ENCODE measurements at places on chromosomes 1 and 21.
A peak's percentile ranks its signal among the peaks of the same experiment; 100 is the strongest.

DNA sequence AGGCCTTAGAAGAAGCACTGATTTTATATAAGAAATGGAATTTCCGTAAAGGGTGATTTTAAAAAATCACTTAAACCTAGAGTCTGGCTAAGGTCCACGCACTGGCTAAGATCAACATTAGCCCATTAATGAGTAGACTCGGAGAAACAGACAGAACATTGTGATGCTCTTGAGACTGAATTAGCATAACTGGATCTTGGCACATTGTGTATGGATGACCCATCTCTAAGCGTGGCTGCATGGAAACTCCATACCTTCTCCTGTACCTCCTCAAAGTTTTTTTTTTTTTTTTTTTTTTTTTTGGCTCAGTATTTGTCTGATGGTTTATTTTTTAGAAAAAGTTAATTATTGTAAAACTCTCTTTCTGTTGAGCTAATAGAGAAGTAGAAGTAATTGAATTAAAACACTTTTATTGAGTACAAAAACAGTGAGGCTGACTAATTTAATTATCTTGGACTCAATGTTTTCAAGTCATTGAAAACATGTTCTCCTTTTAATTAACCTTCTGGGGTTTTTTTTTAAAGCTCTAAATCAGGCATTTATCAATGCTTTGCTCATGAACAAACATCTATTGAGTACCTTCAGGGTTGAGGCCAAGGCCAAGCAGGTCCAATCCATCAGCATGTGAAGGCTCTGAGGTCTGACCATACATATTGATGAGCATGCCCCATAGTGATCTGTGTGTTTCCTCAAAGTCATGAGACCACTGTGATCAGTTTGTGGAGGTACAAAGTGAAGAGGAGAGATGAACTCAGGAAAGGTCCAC lies 74.0 kb downstream of the TLR5 start:
- no peak for DNase-seq

GRCh38 chr21:38531039-38531541 lies 32.8 kb upstream of the ERG start:
- no peak for DNase-seq

DNA sequence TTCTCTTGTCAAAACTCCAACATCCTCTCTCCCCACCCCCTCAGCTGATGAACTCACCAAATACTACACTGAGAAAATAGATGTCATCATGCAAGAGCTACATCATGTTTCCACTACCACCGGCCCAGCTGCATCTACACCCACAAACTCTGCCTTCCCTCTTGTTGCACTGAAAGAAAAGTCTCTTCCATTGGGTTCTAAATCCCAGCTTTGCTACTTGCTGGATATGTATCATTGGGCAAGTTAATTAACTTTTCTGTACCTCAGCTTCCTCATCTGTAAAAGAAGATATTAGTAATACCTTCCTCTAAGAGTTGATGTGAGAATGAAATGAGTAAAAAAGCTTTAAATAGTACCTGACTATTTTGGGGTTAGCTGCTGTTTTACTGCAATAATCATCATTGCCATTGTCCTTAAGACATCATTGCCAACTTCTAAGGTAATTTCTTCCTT lies 108.6 kb downstream of the OLFML2B start:
- DNase-seq = no peak

- no peak for DNase-seq
These were observed 3.8 kb upstream of the SLC26A9 start for GRCh38 chr1:205947024-205947423.

DNA sequence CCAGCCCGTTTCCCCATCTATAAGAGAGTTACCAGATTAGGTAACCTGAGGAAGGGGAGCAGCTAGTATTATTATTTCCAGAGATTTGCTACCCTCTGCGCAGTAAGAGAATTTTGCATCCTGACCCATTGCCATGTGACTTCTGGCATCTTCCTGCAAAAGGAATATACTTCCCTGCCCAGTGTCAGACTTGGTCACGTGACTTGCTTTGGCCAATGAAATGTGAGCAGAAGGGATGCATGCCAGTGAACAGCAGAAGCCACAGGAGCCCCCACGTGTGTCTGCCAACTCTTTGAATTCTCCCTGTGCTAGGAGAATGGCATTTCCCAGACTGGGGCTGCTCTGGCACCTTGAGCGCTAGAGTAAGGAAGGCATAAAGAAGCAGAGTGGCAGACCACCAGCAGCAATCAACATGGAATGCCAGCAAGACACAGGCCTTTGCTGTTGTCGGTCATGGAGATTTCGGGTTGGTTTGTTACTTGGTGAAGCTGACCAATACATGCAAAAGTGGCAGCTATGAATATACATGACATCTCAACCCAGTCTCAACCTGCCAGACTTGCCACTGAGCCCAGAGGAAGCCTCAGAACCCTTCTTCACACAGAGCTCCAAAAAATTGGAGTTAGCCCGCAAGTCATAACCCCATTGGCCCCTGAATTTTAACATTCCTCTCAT lies 26.4 kb upstream of the SDHB start:
- DNase-seq = no peak

DNA sequence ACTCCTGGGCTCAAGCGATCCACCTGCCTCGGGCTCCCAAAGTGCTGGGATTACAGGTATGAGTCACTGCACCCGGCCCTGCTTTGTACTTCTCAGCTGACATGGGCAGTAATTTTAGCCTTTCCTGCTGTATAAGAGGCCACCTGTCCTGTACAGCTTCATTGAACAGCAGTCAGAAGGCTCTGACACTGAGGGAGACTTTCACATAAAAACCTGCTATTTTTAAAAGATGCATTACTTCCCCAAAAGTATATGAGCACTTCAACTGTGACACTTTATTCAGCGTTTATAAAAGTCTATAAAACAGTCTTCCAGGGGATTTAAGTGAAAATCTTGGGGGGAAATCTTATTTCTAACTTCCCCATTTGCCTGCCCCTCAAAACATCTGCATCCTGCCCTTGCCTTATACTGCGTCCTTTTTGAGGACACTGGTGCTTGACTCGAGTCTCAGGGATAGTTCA lies 17.6 kb downstream of the RNU5D-1 start:
- no peak for DNase-seq

- DNase-seq = no peak
These were observed 124.6 kb downstream of the TGFBR3 start for GRCh38 chr1:91761295-91761721.

GRCh38 chr1:1122981-1123480 lies 7.1 kb upstream of the C1orf159 start:
- DNase-seq = no peak

DNA sequence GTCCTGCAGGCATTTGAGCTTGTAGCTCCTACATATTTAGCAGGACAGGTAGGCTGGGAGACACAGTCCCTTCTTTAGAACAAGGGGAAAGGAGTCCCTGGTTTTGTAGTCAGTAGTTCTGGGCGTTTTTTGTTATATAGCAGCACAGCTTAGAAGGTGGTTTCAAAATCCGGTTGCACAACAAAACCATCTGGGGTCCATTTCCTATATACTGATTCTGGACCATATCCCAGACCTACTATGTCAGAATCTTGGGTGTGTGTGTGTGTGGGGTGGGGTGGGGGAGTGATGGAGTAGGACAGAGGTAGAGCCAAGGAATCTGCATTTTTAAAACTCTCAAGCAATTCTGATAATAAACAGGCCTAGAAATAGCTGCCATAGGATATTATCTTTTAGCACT lies 21.6 kb downstream of the METTL13 start:
- no peak for DNase-seq

DNA sequence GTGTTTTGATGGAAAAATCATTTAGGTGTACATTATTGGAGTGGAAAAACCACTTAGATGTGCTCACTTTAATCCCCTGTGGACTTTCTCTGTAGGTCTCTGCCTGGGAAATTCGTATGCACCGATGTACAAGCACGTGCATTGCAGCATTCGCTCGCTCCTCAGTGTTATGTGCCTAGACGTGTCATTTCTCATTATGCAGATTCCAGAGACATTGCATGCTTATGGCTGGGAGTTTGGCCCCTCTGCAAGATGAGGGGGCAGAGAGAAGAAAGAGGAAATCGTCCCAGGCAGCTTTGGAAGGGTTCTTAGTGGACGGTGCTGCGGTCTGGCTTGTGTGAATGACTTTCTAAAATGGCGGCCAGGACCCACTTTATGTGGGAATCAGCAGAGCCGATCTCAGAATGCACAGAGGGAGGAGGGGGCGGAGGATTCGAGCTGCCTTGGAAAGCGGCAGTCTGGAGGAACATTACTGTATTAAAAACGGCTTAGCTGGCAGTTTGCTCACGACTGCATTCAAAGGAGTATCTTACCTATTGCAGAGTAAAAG lies 2.3 kb downstream of the SPEN start:
- DNase-seq = peak; percentile 71

DNA sequence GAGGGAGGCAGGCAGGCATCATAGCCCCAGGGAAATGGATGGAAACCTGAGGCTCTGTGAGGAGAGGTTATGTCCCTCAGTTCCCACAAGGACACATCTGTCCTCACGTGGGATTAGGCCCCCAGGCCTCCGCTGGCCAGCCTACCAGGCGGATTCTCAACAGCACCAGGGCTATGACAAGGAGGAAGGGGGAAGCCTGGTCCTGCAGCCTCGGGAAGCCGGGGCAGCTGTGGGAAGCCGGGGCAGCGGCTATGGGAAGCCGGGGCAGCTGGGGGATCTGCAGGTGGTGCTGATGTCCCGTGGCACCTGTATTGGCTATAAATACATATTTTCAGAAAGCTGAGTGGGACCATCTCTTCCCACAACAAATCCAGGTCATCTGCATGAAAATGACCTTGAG lies 19.7 kb downstream of the BSND start:
- no peak for DNase-seq

DNA sequence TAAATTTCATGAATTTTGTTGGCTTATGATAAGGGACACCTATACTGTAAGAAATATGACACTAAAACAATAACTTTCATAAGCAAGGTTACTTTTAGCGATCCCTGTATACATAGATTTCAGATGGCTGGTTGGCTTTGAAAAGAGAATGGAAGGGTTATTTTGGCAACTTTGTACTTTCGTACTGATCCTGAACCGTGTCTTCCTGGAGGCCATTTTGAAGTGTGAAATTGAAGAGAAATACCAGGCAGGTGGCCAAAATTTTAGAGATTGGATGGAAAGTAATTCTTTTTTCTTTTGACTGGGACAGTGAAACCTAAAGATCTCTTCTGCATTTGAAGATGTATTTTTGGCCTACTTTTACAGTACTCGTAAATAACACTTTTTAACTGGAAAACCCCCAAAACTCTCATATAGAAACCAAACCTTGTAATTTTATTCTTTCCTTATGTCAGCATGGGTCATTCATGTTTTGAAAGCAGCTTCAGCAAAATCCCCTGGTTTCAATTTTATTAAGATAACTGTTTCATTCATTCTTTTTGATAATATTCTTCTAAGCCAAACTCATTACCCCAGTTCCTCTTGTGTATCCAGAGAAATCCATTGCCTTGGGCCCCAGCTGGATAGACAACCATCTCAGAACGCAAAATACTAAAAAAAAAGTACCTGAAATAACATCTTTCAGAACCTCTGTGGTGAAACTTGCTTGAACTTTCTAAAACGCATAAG lies 38.4 kb upstream of the ZNF281 start:
- DNase-seq = no peak

- DNase-seq = no peak
These were observed 27.9 kb upstream of the SRP9 start for GRCh38 chr1:225749706-225750105.

GRCh38 chr21:45944601-45945000 lies 37.0 kb upstream of the COL6A1 start:
- no peak for DNase-seq

- DNase-seq = no peak
These were observed 44.1 kb upstream of the C1orf105 start for GRCh38 chr1:172376431-172376830.

DNA sequence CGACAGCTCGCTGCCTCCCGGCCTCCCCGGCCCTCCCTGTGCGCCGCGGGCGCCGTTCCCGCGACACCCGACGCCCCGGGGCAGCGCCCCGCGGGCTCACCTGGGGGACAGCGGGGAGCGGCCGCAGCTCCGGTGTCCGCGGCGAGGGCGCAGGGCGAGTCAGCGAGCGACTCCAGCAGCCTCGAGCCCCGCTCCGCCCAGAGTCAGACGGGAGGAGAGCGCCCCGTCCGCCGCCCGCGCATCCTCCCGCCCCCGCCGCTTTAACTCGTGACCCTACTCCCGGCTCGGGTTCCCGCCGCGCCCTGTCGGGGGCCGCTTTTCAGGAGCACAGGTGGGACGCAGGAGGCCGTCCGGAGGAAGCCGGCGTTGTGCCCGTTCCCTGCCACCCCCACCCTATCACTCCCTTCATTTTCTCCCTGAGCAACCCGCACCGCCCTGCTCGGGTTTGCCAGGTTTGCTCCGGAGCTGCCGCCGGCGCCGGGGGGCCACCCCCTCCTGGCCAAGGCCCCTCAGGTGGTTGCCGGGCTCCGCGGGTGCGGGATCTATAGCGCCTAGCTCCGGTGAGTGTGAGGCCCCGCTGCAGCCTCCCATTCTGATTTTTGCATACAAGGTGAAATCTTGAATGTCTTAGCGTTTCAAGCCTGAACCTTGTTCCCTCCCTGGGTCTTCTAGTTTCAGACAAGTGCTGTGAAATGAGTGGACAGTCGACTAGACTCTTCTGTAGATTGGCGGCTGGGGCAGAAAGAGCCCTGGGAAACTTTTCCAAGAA lies at the start of gene MCOLN3:
Gene MCOLN3, minus strand, starts transcription at position 205 of the 769 bp plus-strand sequence. CDS start 3,140 bp downstream, outside the sequence.
- peak; percentile 75 for DNase-seq

DNA sequence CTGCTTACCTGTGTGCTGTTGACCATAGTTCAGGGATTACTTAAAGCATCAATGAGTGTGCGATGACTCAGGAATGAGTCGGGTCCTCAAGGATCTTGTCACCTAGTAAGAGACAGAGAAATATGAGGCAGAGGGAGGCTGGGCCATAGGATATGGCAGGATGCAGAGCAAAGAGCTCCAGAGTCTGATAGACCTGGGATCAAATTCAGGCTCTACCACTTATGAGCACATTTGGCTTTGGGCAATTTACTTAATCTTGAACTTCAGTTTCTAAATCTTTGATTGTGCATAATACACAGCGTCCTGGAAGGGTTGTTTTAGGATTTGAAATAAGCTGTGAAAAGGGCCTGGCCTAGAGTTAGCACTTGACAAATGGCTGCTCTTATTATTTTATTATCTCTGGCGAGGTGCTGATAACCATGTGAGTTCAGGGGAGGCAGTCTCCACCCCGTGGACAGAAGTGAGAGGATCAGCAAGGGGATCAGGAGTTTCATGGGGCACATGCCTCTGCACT lies 94.5 kb downstream of the ROR1 start:
- peak; percentile 69 for DNase-seq

- no peak for DNase-seq
These were observed 94.1 kb upstream of the CASZ1 start for GRCh38 chr1:10890491-10891071.

- DNase-seq = peak; percentile 57
These were observed 114.0 kb upstream of the RAB4A start for GRCh38 chr1:229156872-229157271.

- DNase-seq = no peak
These were observed 2603.7 kb upstream of the TPTE start for GRCh38 chr21:7917729-7918128.

- DNase-seq = no peak
These were observed 121.3 kb downstream of the SEC16B start for GRCh38 chr1:177848577-177848976.

GRCh38 chr1:55869065-55869464 lies 653.9 kb upstream of the USP24 start:
- DNase-seq = no peak

- no peak for DNase-seq
These were observed 43.2 kb upstream of the ZNF281 start for GRCh38 chr1:200452850-200453552.

- no peak for DNase-seq
These were observed 35.9 kb upstream of the AXDND1 start for GRCh38 chr1:179329862-179330261.
